ENCODE measurements at places on chromosomes 6 and 20.

DNA sequence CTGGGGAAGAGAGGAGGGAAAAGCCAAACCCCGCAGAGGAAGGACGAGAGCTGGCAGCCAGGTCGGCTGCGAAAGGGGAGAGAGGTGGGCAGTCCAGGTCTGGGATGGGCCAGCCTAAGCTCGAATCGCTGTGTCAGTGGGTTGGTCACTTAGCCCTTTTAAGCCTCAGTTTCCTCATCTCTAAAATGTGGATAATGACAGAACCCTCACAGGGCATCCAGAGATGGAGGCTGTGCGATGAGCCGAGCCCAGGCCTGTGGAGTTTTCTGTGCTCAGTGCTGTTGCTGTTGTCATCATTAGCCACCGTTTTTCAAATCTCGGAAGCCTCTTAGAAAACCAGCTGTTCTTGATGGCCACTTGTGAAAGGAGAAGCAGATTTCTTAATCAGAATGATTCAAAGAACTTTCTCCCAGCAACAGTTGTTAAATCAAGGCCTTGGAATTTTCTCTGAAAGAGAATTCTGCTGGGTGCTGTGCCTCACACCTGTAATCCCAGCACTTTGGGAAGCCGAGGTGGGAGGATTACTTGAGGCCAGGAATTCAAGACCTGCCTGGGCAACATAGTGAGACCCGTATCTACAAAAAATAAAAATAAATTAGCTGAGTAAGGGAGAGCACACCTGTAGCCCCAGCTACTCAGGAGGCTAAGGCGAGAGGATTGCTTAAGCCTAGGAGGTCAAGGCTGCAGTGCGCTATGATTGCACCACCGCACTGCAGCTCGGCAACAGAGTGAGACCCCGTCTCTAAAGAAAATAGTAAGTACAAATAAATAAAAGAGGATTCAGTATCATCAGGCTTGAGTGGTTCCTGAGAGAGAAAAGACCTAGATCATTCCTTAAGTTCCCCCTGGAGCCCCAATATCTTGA, 46.3 kb upstream of the ENTPD6 start:
- DNase-seq = no peak

DNA sequence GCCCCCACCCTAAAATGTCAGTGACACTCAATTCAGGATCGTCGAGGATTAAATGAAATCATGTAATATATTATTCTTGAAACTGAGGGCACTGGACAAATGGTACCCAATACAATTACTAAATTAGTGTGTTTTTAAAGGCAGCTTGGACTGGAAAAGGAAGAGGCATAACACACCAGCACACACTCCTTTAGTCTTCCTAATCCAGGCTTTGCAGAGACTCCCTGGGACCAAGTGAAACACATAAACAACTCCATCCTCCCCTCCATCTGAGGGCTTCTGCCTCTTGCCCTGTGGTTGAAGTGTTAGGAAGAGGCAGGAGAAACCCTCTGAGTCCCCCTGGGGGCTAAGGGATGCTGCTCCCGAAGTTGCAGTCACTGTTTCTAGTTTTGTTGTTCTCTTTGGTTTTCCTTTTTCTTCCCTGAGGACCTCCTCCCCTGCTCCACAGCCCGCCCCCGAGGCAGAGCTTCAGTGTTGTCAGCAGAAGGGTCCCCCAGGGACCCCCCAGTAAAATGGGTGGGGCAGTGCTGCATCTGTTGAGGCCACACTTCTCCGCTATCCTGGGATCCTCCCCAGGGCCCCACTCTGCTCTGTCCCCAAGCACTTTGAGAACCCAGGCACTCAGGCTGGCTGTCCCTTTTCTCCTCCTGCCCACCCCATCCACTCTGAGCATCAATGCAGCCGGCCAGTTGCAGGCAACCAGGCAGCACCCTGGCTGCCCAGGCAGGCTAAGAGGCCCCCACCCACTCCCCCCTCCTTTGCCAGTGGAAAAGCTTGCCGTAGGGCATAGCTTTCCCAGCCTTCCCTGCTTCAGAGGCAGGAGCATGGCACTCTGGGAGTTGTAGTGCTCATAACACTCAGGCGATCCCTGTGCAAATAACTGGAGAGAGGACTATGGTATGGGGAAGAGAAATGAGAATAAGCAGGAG, 5.9 kb downstream of the TMEM63B start:
- peak; percentile 94 for DNase-seq

- DNase-seq = no peak
Measured at GRCh38 chr6:35984701-35985100, 39.7 kb downstream of the SLC26A8 start.

DNA sequence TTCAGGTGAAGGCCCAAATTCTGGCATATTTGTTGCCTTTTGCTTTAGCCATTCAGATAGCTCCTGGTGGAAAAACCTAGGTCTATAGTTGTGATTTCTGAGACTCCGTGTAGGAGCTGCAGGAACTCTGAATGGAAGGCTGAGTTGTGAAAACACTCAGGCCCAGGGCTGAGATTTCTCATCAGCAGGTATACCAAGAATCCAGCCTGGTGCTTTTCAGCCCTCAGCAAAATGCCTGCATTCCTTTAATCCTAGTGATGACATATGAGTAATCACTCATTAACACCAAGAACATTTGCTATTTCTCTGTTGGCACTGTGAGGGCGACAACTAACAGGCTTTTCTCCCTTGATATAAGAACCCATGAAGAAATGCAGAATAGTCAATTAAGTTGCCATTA, 546.1 kb upstream of the MAN1A1 start:
- no peak for DNase-seq

- no peak for DNase-seq
Measured at GRCh38 chr6:15380351-15380750, 134.5 kb downstream of the JARID2 start.

- DNase-seq = no peak
Measured at GRCh38 chr6:34855463-34855862, 32.4 kb downstream of the TAF11 start.
